Hippocampal formation (tissue), 2 donors: ENCODE measurements at places on chromosomes 16 and 17.

DNA sequence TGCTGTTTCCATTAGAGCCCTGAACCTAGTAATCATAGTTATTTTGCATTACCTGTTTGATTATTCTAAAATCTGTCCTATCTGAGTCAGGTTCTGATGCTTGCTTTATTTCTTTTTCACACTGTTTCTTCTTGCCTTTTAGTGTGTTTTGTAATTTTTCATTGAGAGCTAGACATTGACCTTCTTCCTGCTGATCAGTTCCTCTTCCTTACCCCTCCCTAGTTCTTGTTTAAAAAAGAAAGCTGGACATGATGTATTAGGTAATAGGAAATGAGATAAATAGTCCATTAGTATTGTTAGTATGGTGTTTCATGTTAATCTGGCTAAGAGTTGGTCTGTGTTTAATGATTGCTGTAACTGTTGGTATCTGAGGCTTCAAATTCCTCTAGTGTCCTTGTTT lies 13.4 kb downstream of the WWP2 start:
- no peak for DNase-seq

DNA sequence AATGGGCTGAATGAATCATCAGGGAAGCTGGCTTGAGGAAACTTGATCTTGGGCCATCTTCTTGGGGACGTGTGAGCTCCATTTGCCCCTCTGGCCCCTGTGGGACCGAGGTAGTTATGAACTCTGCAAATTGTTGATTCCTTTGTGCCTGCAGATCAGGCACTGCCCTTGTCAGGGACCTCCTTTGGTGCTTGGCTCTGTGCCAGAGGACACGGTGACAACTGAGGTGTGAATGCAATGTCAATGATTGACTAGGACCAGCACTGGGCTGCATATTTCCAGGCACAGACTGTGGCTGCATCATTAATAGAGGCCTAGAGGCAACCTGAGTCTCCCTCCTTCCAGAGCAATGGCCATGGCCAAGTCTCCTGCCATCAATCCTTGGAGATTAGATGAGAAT lies 23.8 kb downstream of the PDILT start:
- DNase-seq, result no peak

DNA sequence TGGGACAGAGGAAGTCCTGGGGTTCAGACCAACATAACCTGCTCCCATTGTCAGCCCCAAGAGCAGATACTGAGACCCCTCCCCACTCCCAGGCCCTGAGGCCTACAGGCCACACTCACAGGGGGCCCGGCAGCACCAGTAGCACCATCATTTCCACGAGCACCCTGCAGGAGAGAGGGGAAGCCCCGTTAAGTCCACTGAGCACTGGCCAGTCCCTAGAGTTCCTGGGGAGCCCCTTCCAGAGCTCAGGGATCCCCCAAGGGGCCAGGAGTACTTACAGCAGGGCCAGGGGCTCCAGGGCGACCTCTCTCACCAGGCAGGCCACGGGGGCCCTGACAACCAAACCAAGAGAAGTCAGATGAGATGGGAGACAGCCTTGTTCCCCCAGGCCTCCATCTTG lies 5.4 kb downstream of the COL1A1 start:
- no peak for DNase-seq

DNA sequence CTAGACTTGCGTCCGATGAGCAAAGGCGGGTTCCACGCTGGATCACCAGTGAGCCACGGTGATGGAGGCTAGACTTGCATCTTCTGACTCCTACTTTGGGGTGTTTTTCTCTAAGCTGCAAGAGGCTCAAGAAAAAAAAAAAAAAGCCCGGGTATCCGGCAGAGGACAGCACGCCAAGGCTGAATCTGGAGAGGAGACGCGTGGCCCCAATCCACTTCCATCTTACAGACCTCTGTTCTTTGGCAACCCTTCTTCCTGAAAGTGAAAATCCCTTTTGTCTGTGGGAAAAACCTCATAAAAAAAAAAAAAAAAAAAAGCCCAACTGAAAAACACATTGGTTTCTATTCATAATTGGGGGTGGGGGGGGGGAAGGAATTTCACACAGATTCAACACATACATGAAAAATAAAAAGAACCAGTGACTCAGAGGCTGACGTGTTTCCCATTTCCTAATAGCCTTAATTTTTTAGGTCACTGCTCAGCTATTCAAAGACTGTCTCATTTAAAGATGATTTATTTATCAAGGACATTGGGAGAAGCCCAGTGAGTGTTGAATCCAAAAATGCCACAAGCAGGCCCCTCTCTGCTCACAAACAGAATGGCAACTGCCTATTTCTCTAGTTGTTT lies 258.3 kb downstream of the FOXL1 start:
- DNase-seq, result no peak

- DNase-seq, result no peak
Observed at GRCh38 chr16:10250137-10250828, 68.1 kb upstream of the GRIN2A start.
